NCI-H1694 (cell line): ENCODE measurements at places on chromosomes 6 and 20.

DNA sequence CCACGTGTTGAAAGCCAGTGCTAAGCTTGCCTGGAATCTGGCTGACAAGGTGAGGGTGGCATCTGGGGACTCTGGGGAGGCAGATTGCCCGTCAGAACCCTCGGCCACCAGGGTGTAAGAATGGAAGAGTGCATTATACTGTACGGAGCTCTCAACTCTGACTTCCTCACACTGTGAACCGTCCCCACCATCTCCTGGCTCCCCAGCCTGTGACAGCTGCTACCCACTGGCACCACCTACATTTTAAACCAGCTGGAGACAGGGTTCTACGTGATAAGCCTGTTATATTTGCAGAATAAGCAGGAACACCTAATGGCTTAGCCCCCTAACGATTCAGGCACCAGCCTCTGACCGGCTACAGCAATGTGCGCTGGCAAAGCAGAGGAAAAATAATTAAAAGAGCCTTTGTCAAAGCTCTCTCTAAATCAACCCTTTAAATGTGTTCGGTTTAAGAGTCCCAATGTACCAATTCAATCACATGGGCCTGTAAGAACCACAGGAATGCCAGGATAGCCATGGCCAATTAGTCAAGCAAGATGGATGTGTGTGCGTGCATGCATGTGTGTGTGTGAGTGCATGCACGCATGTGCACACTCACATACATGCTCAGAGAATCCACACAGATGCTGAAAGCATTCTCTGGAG lies 89.1 kb upstream of the TAB2 start:
- no peak for DNase-seq

DNA sequence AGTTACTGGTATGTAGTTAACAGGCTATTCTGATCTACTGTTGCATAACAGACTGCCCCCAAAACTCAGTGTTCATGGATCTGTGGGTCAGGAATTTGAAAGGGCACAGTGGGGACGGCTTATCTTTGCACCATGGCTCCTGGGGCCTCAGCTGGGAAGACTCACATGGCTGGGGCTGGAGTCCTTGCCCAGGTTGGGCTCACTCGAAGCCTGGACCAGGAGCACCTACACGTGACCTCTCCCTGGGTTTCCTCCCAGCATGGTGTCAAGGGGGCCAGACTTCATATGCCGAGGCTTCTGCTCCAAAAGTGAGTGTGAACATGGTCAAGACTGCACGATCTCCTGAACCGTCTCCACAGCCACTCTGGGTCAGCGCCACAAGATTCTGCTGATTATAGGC lies 11.7 kb downstream of the SYNDIG1 start:
- no peak for DNase-seq

- DNase-seq: peak; percentile 69
Measured at GRCh38 chr6:141562851-141563763, 569.6 kb upstream of the GJE1 start.

- no peak for DNase-seq
Measured at GRCh38 chr6:44856479-44856878, 469.0 kb downstream of the CDC5L start.

GRCh38 chr20:21269772-21270171 lies 33.4 kb upstream of the XRN2 start:
- no peak for DNase-seq

DNA sequence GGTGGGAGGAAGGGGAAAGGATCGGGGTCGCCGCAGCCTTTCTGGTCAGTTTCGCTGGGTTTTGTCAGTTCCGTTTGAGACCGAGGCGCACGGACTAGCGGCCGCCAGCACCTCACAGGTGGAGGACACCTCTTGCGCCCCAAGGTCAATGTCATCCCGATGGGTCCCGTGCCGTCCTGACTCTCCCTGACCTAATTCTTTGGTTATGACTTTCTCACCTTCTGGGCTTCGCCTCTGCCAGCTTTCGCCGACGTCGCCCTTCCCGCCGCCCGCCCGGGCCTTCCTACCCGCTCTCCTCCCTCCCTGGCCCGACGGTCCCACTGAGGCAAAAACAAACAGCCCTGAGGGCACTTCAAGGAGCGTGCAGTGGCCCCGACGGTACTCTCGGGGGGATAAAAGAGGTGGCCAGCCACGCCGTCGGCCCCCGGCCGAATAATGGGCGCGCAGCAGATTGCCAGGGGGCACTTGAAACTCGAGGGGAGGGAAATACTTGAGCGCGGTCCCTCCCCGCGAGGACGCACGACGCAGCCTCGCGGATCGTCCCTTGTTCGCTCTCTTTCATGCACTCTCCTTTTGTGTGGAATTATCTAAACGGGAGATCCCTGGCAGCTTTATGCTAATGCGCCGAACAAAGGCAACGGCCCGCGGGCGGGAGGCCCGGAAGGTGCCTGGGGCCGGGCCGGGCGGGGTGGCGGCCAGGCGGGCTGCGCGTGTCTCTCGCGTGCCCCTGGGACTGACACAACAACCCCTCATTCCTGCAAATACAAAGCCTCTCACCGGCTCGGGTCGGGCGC lies 3.9 kb upstream of the INSM1 start:
- no peak for DNase-seq
